Activated T-cell treated with anti-CD3 and anti-CD28 coated beads for 4 hours (primary cell): ENCODE measurements at places on chromosomes 3 and 15.
A peak's percentile ranks its signal among the peaks of the same experiment; 100 is the strongest.

DNA sequence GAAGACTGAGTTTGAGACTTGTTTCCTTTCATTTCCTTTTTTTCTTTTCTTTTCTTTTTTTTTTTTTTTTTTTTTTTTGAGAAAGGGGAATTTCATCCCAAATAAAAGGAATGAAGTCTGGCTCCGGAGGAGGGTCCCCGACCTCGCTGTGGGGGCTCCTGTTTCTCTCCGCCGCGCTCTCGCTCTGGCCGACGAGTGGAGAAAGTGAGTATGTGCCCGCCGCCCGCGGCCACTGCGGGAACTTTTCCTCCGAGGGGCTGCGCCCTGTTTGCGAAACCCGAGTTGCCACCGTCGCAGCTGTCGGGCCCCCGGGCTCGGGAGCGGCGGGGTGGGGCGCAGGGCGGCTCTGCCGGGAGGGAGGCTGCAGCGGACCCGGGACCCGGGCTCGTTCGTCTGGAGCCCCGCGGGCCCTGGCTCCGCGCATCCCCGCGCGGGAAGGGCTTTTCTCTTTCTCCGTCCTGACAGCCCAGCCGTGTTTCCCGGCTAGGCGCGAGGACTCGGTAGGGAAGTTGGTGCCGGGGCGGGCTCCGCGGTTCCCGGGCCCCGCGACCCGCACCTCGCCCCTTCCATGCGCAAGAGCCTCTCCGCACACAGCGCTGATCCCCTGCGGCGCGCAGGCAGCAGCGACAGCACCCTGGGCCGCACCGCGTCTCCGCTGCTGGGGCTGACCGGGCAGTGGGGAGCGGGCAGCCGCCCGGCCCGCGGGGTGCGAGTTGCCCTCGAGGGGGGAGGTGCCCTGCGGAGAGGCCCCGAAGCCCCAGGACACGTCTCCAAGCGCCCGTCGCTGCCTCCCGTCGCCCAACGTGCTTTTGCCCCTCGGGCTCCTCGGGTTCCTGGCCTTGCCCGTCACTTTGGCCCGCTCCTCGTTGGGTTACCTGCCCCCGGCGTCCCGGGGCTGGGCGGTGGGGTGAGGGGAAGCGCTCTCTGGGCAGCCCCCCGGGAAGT lies 1.4 kb downstream of the IGF1R start:
- peak; percentile 33 for DNase-seq

GRCh38 chr3:147554332-147554731 lies 145.2 kb downstream of the ZIC1 start:
- DNase-seq = no peak

- no peak for DNase-seq
Observed at GRCh38 chr3:169676925-169677537, 13.5 kb upstream of the MECOM start.

DNA sequence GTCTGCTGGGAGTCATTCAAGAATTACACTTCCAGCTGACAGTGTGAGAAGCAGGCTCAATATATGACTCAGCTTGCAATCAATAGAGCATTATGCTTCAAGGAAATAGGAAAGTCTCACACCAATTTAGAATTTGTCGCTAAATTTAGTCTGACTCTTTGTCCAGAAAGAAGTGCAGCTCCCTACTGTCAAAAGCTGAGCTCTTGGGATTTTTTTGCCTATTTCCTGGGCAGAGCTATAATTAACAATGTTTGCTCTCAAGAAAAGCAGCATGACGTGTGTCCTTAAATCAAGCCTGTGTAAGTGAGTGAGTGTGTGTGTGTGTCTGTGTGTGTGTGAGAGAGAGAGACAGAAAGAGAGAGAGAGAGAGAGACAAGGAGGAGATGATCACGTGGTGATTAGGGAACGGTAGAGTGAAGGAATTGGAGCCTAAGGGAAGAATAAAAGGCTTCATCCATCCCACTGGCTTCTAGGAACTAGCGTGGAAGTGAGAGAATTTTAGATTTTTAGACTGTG lies 16.4 kb upstream of the SLC35G2 start:
- no peak for DNase-seq

- no peak for DNase-seq
Observed at GRCh38 chr3:173584093-173584837, 186.7 kb downstream of the NLGN1 start.

GRCh38 chr3:13547591-13548371 lies 1.1 kb upstream of the FBLN2 start:
- DNase-seq = no peak

DNA sequence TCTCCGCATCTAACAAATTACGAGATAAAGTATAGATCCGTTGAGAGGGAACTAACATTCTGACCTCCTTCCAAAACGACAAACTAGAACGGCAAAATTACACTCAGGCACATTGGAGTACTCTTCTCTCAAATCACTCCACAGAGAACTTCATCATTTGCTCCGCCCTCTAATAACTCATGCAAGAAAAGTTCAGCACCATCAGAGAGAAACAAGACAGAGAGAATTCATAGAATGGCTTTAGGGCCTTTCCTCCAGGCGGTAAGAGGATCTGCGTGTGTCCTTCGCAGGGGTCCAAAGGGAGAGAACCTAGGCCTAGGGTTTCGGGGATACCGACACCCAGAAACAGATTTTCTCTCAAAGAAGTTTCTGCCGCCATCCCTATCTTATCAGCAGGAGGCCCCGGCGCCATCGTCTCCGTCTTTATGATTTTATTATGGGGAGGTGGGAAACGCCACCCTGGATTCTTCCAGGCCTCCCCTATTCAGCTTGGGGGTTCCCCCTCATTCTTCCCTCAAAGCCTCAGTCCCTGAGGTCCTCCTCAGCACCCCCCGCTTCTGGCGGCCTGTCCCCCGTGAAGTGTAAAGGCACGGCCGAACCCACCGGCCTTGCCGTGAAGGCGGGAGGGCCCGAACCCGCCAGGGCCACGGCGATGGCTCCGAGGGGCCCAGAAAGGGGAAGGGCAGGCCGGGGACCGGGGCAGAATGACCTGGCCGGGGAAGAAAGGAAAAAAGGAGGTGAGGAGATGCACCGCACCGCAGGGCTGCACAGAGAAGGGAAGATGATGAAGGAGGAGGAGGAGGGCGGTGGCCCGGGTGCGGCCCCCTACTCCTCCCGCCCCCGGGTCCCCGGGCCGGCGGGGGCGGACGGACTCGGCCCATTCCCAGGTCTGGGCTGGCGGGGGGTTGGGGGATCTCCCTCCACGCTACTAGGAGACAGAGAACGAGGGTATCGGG lies 768 bp downstream of the UBXN7 start:
- DNase-seq = no peak
